ENCODE measurements at places on chromosomes 7 and 10. TPM values are rescaled to one million over a fixed set of nuclear protein-coding genes. Genes with fewer than 3 reads are reported as not detected.
A peak's percentile ranks its signal among the peaks of the same experiment; 100 is the strongest.

- no peak for DNase-seq
Observed at GRCh38 chr7:121957626-121958025, 84.7 kb downstream of the PTPRZ1 start.

DNA sequence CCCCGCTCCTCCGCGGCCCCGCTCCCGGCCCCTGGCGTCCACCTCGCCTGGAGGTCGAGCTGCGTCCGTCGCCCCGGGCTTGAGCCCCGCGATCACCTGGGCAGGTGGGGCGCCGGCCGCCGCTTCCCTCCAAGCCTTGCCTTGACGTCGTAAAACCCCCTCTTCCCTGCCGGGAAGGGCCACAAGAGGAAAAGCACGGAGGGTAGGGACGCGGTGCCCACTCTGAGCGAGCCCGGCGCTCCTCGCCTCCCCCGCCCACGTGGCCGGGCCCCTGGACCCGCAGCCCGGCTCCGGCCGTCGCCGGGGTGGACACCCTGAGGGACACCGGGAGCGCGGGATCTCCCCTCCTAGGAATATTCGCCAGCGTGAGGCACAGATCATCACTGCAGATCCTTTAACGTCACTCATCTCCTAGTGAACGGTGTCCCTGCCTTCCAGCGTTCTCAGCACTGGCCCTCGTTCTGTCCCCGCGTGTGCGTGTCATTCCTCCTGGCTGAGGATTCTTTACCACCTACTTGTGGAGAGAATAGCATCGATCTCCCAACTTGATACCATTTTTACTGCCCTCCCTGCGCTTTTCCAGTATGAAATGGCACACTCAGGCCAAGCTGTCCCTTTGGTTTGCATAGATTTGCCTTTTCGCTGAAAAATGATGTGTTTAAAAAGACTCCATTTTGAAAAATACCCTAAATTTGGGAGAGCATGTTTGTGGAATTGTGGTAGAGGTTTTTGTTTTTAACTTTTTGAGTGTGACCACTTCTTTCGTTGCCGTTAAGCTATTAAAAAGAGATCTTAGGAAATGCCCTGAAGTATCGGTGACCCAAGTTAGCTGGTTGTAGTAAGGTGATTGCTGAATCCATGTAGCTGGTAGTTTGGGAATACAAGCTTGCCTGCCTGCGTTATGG lies 649 bp downstream of the ACTR3B start:
- DNase-seq = peak; percentile 91

- no peak for DNase-seq
Observed at GRCh38 chr10:70169011-70169410, 1.3 kb downstream of the SAR1A start.

DNA sequence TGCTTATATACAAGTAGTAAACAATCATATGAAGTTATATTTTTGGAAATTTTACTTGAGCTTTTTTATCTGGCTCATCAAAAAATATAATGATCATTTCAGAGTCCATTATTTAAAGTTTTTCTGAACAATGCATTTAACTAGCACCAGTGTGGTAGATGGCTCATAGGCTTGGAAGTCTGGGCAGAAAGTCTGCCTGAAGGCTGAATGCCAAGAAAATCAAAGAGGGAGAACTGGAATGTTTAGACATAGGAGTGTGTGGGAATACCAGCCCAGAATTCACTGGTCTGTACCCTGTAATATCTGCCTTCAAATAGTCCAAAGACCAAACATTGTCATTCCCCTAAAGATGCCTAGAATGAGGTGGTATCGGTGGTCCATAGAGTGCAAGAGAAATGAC lies 40.3 kb upstream of the ANK3 start:
- DNase-seq = peak; percentile 57

GRCh38 chr7:138282997-138283396 lies 177.1 kb upstream of the TRIM24 start:
- no peak for DNase-seq

DNA sequence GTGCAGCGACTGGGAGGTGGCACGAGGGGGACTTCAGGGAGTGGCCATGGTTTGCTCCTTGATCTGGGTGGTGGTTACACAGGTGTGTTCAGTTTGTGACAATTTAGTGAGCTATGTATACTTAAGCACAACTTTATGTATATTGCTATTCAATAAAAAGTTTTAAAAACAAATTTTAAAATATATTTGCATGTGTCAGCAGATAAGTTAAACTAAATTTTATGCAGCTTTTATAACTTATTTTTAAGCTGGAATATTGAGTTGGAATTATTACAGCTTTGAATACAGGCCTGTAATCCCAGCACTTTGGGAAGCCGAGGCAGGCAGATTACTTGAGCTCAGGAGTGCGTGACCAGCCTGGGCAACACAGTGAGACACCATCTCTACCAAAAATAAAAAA lies 5.4 kb downstream of the BAIAP2L1 start:
- DNase-seq = peak; percentile 4

DNA sequence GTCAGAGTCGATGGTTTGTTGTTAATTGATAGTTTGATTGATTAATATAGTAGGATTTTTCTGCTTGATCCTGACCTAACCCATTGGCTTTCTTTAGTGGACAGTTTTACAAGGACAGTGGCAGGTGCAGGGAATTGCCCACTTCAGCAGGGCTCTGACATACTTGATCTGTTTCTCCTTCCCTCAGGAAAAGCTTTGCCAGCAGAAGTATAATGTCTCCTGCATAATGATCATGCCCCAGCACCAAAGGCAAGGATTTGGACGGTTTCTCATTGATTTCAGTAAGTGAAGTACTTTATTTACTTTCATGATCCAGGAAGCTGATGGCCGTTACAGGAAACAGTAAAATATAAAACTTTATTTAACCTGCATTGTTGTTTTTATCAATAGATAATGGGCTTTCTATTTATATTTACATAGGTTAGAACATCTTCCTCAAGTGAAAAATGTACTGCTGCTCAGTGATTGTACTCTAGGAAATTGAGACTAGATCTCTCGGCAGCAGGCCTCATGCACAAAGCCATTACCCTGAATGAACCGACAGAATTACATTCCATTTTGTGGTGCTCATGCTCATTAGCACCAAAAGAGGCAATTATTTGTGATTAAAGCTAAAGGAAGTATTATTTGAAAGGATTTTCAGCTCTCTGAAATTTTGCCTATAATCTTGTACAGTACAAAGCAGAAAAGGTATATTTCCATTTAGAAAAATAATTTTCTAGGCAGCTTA lies 122.5 kb upstream of the SAMD8 start:
- no peak for DNase-seq

DNA sequence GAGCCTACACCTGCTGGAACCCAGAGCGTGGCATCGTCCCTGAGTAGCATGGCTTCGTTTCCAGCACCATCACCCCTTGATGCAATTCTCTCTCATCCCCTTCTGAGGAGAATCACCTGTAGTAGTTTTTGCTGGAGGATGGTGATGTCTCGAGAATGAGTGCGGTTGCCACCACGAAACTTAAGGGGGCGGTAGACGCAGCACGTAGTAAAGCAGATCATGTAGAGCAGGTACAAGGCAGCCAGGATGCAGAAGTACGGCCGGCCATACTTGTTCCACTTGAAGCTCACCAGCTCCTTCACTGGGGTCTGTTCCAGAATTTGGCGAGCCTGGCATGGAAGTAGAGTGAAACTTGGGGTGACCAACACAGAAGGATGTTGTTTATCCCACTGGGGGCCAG lies 8.1 kb downstream of the TRPV5 start:
- no peak for DNase-seq

DNA sequence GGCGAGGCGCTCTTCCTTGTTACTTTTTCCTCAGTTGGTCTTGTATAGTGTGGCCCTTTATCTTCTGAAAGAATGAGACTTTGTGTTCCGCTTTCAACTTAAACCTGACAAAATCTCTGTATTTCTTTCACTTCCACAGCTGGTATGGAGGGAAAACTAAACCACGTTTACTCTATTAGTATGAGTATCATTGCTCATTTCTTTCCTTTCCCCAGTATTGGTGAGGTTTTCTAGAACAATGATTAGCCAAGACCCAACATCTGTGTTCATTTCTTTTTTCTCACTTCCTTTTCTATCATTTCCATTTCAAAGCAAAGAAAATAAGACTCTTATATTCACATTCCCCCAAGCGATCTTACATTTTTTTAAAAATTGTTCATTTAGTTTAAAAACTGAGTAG lies 165.3 kb downstream of the PAXIP1 start:
- DNase-seq = no peak

DNA sequence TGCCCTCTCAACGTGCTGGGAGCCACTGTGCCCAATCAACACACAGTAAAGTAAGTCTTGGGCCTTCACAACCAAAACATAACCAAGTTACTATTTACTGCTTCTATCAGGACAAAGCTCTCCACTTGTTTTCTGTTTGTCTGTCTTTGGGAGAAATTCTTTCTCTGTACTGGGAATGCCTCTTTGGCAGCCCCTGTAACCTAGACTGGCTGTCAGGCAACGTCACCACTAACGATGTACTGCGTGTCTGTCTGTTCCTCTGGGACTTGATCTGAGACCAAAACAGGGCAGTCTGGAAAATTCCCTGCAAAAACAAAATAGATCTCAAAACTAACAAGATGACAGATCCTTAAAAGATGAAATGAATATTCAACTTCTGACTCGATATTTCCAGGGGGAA lies 113.0 kb downstream of the SMURF1 start:
- DNase-seq = peak; percentile 88

GRCh38 chr10:114053946-114054345 lies 10.3 kb downstream of the ADRB1 start:
- no peak for DNase-seq

- no peak for DNase-seq
Observed at GRCh38 chr7:18496341-18496700, 772 bp downstream of the HDAC9 start.

- peak; percentile 63 for DNase-seq
Observed at GRCh38 chr7:130831817-130832481, 97.9 kb upstream of the KLF14 start.

DNA sequence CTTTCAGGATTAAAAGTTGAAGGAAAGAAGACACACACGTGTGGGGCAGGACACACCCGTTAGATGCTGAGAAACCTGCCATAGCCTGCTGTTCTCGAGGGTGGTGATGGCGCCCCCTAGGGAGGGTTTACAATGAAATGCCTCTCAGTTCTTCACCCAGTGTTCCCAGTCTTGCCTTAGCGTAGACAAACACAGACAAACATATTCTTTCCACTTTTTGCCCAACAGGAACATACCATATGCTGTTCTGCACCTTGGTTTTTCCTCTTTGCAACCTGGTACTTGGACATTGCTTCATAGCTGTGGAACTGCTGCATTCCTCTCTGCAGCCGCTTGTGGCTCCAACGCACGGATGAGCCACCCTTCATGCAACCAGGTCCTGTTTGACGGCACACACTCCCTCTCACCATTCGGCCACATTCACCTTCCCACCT lies 23.3 kb upstream of the HSPA12A start:
- no peak for DNase-seq

DNA sequence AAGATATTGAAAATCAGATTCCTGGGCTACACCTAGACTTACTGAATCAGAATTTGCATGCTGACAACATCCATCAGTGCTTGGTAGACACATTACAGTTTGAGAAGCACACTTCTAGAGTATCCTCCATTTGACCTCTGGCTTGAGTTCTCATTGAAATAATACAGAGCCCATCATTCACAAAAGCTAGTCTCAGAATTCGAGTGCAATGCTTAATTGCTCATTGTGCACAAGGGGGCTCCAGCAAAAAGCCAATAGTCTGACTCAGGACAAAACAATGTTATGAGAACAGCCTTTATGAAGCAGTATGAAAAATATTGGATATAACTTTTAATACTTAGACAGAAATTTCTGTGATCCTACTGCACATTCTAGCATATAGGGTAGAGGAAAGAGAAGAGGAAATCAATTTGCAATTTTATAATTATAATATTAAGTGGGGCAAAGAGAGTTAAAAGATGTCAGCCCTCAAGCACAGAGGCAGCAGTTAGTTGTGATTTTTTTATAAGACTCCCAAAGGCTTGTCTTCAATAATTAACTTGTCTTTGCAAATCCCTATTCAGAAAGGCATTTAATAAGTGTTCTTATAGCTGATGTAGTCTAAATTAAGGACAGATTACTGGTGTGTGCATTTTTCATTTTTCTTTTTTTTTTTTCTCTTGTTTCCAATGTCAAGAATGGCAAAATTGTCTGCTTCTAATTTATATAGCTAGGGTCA lies 105.8 kb upstream of the ANK3 start:
- peak; percentile 0 for DNase-seq

- no peak for DNase-seq
Observed at GRCh38 chr7:149788300-149788851, 15.0 kb upstream of the ZNF467 start.

- DNase-seq = no peak
Observed at GRCh38 chr10:15460661-15461060, 89.6 kb upstream of the FAM171A1 start.

DNA sequence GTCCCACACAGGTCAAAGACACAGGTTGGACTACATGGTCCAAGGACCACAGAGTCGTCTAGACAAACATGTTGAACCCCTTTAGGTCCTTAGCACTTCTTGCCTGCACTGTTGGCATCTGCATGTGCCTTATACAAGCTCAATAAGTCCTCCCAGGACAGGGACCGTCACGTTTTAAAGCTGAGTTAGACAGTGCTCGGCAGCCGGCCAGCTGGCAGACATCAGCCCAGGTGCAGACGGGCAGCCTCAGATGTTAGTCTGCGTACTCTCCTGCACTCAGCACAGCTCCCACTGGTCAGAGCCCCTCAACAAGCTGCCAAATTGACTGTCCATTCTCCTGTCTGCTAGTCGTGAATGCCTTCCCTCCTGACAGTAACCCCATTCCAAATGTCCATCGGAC lies 34.9 kb downstream of the PARP12 start:
- no peak for DNase-seq

DNA sequence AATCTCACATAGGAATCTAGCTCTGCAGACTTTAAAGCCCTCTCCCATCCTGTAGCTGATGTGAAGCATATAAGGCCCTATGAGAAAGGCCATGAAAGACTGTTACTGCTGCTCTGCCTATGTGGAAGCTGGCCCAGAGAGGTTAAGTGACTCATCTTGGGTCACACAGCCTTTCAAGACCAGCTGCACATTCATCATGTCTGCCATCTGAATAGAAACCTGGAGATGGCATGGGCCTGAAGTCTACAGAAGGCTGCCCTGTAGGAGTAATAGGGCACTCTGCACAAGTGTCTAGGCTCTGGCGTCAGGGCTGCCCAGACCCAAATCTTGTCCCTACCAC lies 59.4 kb upstream of the COL13A1 start:
- DNase-seq = no peak

C7orf57 gene
- under 0.01 TPM for total RNA-seq

EVX1 gene
- not detected for total RNA-seq

HHEX gene
- total RNA-seq = 0.36 TPM

WDR86 gene
- 8.5 TPM for total RNA-seq

CRYGN gene
- 0.59 TPM for total RNA-seq

IFIT1B gene
- not detected for total RNA-seq
